SW 1271 (cell line): ENCODE measurements at places on chromosomes 4 and X.

GRCh38 chrX:19721726-19722370 lies 165.6 kb downstream of the SH3KBP1 start:
- DNase-seq, result no peak

GRCh38 chr4:91099666-91100065 lies 972.5 kb downstream of the CCSER1 start:
- no peak for DNase-seq

DNA sequence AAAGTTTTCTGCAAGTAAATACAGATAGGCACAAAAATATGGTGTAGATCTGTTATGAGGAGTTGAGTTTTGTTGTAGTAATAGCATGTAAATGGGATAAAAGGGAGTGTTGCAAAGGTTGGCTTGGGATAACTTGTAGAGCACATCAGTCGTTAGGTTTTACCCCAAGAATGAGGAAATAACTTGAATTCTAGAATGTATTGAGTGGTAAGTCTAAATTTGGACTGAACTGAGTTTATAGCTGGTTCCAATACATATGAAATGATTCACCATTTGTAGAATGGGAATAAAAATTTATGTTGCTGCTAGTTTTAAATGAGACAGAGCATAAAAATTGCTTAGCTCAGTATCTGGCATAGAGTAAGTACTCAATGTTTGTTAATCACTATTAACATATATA lies 719.2 kb downstream of the FSTL5 start:
- no peak for DNase-seq

DNA sequence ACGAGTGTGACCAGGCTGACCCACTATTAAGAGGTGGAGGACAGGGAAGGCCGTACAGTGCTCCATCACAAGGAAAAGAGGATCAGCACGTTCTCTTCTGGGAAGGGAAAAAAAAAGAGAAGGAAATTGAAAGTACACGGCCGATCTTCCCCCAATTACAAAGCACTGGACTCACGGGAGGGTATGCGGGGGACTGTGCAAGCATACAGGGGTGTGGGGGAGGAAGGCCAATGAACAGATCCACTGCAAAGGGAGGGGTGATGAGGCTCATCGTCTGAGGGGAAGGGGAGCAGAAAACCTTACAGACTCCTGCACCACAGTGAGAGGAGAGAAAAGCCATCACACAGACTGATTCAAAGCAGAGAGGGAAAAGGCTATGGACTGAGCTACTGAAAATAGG lies 1.1 kb downstream of the ELK1 start:
- DNase-seq, result no peak

DNA sequence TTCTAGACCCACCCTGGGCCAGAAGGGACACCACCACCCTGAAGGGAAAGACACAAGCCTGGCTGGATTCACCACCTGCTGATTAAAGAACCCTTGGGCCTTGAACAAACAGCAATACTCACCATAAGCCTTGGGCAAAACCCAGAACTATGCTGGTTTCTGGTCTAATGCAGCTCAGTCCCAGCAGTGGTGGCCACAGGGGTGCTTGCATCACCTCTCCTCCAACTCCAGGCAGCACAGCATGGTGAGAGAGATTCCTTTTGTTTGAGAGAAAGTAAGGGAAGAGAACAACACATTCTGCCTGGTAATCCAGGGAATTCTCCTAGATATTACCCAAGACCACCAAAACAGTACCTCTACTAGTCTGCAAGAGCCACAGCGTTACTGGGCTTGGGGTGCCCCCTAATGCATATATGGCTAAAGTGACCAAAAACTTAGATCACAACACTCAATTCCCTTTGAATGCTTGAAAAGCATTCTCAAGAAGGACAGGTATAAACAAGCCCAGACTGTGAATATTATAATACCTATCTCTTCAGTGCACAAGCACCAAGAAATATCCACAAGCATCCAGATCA lies 25.7 kb downstream of the RNF128 start:
- no peak for DNase-seq

DNA sequence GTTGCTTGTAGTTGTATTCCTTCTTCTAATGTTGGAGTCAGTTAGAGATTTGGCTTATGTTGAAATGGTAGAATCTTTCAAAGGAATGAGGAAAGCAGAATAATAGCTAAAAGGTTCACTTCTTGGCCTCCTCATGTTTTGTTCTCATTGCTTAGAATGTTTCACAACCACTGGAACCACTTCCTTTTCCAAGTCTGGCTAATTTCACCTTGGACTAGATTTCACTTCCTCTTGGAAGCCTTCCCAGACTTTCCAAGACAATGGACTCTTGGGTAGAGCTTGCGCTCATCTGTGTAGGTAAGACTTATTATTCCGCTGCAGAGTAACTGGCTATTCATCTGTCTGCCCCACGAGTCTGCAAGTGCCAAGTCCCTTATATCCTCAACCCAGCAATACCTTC lies 8.3 kb downstream of the SPATA18 start:
- no peak for DNase-seq
